ENCODE measurements at places on chromosomes 3 and 15.

GRCh38 chr3:14943042-14943441, 4.3 kb upstream of the NR2C2 start:
- no peak for DNase-seq

DNA sequence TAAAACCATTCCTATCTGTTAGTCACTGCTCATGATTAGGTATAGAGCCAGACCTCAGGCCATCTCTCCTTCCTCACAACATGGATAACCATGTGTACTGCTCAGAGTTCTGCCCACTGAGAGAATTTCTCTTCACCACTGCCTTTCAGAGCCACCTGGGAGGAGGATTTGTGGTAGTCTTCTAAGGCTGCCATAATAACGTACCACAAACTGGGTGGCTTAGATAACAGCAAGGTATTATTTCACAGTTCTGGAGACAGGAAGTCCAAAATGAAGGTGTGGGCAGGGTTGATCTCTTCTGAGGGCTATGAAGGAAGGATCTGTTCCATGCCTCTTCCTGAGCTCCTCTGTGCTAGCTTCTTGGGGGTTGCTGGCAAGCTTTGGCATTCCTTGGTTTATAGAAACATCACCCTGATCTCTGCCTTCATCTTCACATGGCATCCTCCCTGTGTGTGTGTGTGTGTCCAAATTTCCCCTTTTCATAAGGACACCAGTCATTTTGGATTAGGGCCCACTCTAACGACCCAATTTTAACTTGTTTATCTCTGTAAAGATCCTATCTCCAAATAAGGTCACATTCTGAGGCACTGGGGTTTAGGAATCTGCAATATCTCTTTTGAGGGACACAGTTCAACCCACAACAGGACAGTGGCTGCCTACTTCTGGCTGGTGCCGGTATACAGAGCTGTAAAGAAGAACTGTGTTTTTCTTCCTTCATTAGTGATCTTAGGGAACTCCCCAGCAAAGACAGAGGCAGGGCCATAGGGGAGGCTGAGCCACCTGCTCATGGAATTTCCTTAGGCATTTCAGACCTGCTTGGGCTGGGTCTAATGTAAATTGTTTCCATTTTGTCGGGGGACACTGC, 42.1 kb upstream of the NOX5 start:
- no peak for DNase-seq

- no peak for DNase-seq
Measured at GRCh38 chr15:48400086-48400485, 68.9 kb downstream of the DUT start.

GRCh38 chr15:29045717-29046116, 159.9 kb downstream of the APBA2 start:
- no peak for DNase-seq

DNA sequence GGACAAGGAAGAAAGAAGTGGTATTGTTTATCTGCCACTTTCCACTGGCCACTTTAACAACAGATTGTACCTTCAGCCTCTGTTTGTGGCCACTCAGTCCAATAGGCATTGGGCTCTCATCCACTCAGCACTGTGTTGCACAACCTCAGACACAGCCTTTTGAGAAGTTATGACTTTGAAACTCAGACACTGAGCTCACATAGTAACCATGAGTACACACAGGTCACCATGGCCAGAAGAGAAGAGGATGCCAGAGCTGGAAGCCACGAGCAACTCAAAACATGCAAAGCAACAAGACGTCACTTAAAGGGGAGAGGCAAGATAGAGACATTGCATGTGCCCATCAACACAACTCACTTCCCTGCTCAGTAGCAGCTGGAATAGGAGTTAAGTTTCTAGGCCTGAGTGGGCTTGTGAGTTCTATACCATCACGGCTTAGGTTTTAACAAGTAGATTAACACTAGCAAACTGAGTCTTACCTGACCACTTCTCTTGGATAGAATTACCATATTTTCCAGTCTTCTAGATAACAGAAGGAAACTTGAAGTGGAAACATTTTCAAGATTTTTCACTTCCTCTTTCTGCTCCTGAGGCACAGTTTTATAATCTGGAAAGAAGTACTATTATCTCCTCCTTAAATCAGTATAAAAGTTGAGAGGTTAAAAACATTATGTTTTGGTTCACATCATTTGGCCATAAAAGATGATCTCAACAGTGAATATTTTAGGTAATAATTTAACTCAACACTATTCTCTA, 103.5 kb downstream of the IMPG2 start:
- DNase-seq, result peak; percentile 15
